ENCODE measurements at places on chromosomes 12 and 14.

DNA sequence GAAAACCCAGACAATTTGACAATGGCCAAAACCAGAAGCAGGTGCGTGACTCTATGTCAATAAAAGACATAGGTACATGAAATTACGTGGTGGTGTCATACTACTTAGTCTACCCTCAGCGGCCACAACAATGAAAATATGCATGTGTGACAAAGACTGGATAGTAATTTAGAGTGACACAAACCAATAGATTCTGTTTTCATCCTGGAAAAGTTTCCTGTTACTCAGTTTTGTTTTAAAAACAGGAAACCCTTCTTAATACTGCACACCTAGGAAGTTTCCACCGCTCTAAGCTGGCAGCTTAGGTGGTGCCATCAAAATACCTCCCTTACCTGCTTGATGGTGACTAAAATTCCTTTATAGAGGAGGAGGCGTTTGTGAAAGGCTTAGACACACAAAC is 15.1 kb downstream of the POU6F1 start:
- no peak for DNase-seq

- DNase-seq, result no peak
Measured at GRCh38 chr12:80406253-80406652, 37.8 kb upstream of the PTPRQ start.

DNA sequence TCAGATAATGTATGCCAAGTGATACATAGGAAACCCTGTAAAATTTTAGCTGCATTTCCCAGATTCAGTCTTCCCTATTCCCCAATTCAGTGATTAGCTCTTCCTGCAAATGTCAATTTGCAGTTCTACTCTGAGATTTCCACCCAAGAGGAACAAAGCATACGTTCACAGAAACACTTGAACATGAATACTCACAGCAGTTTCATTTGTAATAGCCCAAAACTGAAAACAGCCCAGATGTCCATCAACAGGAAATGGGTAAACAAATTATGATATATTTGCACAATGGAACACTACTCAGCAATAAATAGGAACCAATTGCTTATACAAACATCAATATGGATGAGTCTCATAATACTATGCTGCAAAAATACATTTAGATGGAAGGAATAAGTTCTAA is 194.2 kb downstream of the GXYLT1 start:
- DNase-seq, result no peak

DNA sequence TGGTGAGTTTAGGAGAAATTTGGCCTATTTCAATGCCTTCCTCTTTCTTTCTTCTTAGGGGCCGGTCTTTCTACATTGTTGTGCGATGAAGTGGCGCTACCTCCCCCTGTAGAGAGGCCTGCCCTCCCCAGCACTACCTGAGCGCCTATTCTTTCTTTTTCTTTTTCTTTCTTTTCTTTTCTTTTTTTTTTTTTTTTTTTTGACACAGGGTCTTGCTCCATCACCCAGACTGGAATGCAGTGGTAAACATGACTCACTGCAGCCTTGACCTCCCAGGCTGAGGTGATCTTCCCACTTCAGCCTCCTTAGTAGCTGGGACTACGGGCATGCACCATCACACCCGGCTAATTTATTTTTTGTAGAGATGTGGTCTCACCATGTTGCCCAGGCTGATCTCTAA is 136.1 kb upstream of the MAX start:
- no peak for DNase-seq

GRCh38 chr12:59946635-59947034 is 350.8 kb downstream of the SLC16A7 start:
- no peak for DNase-seq

- peak; percentile 75 for DNase-seq
Measured at GRCh38 chr14:68807148-68807600, 14.3 kb upstream of the ZFP36L1 start.

GRCh38 chr12:111269718-111270117 is 99.2 kb downstream of the PHETA1 start:
- DNase-seq, result no peak

- DNase-seq, result no peak
Measured at GRCh38 chr12:115203701-115204100, 519.7 kb upstream of the TBX3 start.

- DNase-seq, result no peak
Measured at GRCh38 chr12:17809206-17809605, 280.8 kb downstream of the RERGL start.

GRCh38 chr12:109962398-109962797 is 33.8 kb downstream of the GIT2 start:
- no peak for DNase-seq

DNA sequence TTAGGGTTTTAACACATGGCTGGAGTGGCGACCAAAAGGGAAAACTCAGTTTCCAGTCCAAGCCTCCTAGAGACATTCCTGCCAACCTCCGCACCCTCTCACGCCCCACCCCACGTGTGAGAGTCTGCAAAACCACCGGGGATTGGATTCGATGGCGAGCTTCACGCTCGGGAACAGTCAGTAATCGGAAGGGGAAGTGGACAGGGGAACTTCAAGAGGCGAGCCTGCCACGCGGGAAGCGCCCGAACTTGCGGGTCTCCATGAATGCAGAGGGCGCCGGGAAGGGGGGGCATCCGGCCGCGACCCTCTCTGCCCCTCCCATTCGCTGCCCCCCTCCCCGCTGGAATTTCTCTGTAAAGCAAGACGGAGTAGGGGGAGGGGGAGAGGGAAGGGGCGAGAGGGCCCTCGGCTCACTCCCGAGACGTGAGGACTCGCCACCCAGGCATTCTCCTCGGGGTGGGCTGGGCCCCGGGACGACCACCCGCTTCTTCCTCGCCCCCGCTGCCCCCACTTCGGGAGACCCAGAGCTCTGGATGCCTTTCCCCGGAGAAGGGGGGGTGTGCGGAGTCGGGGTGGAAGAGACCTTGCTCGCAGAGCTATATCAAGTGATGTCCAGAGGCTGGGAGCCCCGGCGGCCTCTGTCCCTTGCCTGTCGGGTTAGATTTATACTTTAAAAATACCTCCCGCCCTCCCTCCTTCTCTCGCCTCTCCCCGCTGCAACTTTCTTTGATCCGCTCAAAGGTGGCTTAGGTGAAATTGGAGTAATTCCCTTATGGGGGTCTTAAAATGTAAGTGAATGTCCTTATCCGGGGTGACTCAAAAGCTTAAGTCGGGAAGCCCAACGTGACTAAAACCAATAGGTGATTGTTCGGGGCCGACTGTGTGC is 2.5 kb upstream of the CCND2 start:
- peak; percentile 71 for DNase-seq

- DNase-seq, result peak; percentile 93
Measured at GRCh38 chr12:6195665-6196535, 4.3 kb upstream of the CD9 start.

GRCh38 chr12:43281563-43281962 is 270.4 kb downstream of the ADAMTS20 start:
- DNase-seq, result no peak

- no peak for DNase-seq
Measured at GRCh38 chr12:124273630-124274029, 21.3 kb upstream of the RFLNA start.

- DNase-seq, result no peak
Measured at GRCh38 chr12:32455607-32456071, 56.3 kb downstream of the FGD4 start.

DNA sequence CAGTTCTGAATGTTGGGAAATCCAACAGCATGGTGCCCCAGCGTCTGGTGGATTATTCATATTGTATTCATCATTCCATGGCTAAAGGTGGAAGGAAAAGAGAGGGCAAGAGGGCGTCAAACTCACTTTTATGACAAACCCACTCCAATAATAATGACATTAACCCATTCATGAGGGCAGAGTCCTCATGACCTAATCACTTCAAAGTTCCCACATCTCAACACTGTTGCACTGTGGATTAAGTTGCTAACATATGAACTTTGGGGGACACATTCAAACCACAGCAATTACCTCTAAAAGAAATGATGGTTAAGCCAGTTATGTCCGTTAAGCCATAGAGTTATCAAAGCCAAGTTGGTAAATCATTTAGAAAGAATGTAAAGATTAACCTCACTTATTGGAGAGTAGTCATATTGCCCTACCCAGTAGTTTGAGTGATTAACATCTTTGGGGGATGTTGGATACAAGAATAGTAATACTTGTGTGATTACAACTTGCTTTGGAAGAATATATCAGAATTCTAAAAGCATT is 212.4 kb upstream of the FLRT2 start:
- DNase-seq, result no peak

- no peak for DNase-seq
Measured at GRCh38 chr12:120473807-120474615, 4.5 kb upstream of the SRSF9 start.

DNA sequence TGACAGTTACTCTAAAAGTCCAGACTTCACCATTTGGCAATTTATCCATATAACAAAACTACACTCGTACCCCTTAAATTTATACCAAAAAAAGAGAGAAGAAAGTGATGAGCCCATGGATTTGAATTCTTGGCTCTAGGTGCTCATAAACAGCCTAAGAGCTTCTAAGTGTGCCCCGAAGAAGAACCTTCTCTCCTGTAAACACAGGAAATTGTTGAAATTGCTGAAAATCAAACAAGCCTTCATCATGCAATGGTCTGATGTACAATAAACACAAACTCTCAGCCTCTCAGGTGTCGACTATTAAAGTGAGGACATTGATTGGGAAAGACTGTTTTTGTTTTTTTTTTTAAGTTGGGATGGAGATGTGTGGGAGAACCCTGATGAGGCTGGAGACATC is 21.8 kb downstream of the PDE6H start:
- DNase-seq, result no peak

DNA sequence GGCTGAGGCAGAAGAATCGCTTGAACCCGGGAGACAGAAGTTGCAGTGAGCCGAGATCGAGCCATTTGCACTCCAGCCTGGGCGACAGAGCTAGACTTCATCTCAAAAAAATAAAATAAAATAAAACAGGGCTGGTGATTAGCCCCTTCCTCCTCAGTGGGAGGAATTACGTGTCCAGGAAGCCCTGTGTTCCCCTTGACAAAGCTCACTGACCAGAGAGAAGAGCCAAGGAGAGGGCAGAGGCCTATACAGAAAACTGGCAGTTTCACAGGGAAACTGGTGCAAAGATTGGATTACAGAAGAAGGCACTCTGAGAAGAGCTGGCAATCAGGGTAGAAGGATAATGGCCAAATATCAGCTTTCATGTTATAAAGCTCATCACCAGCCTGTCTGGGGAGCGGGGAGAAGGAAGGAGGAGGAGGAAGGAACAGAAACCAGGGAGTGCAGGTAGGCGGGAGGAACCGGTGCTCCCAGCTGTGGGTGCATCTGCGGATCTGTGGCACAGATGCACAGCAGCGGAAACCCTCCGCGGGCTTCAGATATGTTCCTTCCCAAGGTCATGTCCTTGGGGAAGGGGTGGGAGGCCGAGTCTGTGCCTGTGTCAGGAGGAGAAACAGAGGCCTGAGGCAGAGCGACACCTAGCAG is 6.7 kb downstream of the RAB15 start:
- no peak for DNase-seq

- no peak for DNase-seq
Measured at GRCh38 chr12:47098099-47098498, 18.3 kb upstream of the AMIGO2 start.

GRCh38 chr12:45268672-45269411 is 52.9 kb downstream of the ANO6 start:
- peak; percentile 67 for DNase-seq

DNA sequence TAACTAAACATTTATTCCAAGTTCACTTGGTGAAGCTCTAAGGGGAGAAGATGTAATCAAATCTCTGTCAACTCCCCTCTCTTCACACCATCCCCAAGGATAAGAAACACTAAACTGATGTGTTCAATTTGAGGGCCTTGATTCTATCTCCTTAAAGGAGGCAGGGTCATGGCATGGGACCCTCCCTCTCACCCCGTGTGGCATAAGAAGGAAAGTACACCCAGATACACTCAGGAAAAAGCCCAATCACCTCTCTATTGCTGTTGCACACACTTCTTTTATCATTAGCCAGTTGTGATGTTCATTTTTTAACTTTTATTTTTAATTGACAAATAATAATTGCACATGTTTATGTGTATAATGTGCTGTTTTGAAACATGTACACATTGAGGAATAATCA is 35.1 kb downstream of the WASHC3 start:
- no peak for DNase-seq

GRCh38 chr12:34599530-34600513 is 577.5 kb downstream of the ALG10 start:
- DNase-seq, result peak; percentile 8

DNA sequence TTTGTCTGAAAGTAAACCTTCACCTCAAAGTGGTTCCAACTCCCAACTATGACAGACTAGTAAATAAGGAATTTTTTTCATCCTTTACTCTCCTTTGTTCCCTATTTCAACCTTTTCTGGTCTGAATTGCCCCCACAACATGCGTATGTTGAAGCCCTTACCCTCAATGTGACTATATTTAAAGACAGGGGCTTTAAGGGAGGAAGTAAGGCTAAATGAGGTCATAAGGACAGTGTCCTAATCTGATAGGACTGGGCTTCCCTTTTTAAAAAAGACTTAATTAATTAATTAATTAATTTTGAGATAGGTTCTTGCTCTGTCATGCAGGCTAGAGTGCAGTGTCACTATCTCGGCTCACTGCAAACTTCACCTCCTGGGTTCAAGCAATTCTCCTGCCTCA is 86.3 kb downstream of the VCPKMT start:
- DNase-seq, result no peak

GRCh38 chr12:121297435-121297991 is 1.0 kb upstream of the CAMKK2 start:
- no peak for DNase-seq

DNA sequence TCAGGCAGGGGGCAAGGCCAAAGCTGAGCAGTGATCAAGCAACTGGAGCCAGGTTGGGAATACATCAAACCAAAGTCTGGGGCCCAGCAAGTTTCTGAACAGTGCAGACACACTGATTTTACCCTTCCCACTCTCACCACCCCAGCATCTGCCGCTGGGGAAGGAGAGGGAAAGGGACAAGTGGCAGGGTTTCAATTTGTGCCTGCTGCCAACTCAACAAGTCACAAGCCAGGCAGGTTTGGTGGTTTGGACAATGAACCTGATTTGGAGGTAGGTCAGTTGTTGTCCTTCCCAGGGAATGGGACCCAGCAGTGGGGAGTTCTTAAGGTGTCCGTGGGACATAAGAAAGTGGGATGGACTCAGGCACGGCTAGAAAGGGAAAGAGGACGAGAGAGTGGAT is 151.9 kb upstream of the NOS1 start:
- no peak for DNase-seq

DNA sequence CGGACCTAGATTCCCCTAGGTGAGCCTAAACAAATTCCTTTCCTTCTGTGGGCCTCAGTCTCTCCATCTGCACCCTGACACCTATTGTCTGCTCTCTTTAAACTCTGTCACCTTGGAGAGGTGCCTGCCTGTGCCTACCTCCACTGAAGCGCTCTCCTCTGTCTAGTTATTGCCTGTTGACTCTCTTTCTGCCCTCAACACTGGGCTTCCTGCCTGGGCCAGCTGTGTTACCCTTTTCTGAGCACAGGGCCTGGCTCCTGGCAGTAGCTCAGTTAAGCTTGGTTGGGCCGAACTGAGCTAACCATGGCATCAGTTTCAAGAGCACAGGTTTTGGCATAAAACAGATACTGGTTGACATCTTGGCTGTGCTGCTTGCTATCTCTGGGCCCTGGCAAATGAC is 43.5 kb downstream of the PRMT8 start:
- DNase-seq, result no peak

GRCh38 chr12:122013136-122013535 is 8.5 kb upstream of the BCL7A start:
- DNase-seq, result no peak
